NCI-H2171 (cell line): ENCODE measurements at places on chromosomes 13 and 19.

DNA sequence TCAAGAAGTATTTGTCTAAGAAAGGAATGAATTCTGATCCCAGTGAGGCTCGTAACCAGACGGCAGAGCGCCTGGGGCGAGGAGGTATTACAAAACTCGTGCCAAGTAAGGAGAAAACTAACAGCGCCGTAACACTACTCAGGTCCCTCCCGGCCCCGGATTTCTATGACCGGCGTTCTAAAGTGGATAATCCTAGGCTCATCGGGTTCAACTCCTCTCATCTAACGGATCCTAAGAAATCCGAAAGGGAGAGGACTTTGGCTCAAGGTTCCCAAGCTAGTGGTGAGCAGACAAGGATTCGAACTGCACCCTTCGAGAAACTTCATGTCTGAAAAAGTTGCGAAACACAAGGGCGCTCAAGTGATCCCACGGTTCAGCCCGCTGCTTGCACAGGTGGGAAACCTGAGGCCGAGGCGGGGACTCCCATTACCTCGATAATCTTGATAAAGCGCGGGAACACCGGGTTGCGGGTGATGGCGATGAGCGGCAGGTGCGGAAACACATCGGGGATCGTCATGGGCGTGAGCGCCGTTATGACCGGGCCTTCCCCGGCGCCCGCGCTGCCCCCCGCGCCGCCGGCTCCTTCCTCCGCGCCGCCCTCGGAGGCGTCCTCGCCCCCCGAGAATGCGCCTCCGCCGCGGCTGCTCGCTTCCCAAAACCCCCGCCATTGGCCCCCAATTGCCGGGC, 529 bp downstream of the LONP1 start:
- DNase-seq: peak; percentile 19

- DNase-seq: no peak
These were observed 322.1 kb downstream of the ENOX1 start for GRCh38 chr13:43464578-43465264.

DNA sequence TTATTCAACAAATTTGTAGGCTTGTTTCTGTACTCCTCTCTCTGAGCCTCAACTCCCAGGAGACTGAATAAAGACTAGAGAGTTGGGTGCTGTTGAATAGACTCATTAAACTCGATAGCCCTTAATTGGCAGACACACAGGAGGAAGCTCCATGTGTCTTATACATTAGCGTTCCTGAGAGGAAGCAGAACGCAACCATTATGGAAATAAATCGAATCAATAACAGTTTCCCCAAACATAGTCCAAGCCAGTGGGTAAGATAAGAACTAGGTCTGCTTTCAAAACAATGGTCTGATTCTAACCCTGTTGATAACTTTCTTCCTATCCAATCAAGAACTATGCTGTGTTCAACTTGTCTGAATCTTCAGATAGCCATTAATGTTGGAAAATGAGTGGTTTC, 118.1 kb upstream of the FNDC3A start:
- no peak for DNase-seq

GRCh38 chr13:110484290-110485048, 77.1 kb downstream of the RAB20 start:
- DNase-seq: no peak
